ENCODE measurements at places on chromosomes 11 and 22. TPM values are rescaled to one million over a fixed set of nuclear protein-coding genes. Genes with fewer than 3 reads are reported as not detected.

- no peak for DNase-seq
Measured at GRCh38 chr11:119726585-119727522, 2.1 kb downstream of the NECTIN1 start.

DNA sequence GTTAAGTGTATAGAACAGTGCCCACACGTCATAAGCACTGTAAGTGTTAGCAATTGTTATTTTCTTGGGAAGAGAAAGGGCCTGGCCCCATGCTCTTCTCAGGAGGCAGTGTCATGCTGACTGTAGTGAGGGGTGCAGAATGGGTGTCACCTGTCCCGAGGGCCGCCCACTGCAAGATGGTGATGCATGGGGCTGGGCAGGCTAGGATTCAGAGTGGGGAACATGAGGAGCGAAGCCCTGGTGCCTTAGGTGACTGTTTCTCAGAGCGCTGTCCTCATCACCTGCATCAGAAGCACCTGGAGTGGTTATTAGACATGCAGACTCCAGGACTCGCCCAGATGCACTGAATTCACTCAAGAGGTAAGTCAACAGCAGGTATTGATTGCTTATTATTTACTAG is 101.0 kb upstream of the PARVA start:
- DNase-seq, result no peak

DNA sequence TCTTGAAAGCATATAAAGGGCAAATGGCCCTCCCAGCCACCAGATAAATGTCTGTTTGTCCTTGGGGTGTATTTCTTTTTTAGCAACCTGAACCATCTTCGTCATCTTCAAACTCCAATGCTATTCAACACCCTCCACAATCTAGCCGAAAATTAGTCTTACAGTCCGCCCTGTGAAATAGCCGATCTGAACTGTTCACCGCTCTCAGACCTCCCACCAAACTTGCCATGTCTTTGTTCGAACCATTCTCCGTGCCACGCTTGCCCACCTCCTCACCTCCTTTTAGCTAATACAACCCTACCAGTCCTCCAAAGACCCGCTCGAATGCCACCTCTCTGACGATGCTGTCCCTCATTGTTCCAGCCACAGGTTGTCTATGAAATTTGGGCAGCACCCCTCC is 46.0 kb downstream of the SC5D start:
- no peak for DNase-seq

Gene SF1
- 196 TPM for total RNA-seq

All from transverse colon (tissue), 4 donors.